ENCODE measurements at places on chromosomes 2 and 18. TPM values are rescaled to one million over a fixed set of nuclear protein-coding genes. Genes with fewer than 3 reads are reported as not detected.

- DNase-seq, result no peak
Measured at GRCh38 chr2:206962966-206963365, 23.6 kb downstream of the CPO start.

DNA sequence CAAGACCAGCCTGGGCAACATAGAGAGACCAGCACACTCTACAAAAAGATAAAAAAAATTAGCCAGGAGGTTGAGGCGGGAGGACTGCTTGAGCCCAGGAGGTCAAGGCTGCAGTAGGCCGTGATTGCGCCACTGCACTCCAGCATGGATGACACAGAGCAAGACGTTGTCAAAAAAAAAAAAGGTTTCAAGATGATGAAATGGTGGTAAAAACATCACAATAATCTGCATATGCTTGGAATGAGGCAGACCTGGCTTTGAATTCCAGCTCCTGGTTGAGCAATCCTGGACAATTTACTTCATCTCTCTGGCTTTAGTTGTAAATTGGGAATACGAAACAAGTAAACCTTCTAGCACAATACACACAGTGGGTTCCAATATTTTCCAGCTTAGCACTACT is 24.1 kb downstream of the USP40 start:
- no peak for DNase-seq

FAM110C gene
- 0.22 TPM for total RNA-seq

HOXD13 gene
- not detected for total RNA-seq
